ENCODE measurements at places on chromosomes 3 and 15. TPM values are rescaled to one million over a fixed set of nuclear protein-coding genes. Genes with fewer than 3 reads are reported as not detected.

Gene EFCC1
- not detected for total RNA-seq

Gene TRPM1
- not detected for total RNA-seq

Gene TMC3
- total RNA-seq = not detected

Gene CPEB1
- total RNA-seq = 2.4 TPM

Gene IGDCC3
- under 0.01 TPM for total RNA-seq

Gene PLA2G4D
- not detected for total RNA-seq

Gene LRRC49
- total RNA-seq = 9.8 TPM

Data from bronchus fibroblast of lung (primary cell).